Central memory CD8-positive, alpha-beta T cell (primary cell): ENCODE measurements at places on chromosomes 2 and 18.

- no peak for DNase-seq
Measured at GRCh38 chr18:56696966-56697365, 45.8 kb downstream of the WDR7 start.

DNA sequence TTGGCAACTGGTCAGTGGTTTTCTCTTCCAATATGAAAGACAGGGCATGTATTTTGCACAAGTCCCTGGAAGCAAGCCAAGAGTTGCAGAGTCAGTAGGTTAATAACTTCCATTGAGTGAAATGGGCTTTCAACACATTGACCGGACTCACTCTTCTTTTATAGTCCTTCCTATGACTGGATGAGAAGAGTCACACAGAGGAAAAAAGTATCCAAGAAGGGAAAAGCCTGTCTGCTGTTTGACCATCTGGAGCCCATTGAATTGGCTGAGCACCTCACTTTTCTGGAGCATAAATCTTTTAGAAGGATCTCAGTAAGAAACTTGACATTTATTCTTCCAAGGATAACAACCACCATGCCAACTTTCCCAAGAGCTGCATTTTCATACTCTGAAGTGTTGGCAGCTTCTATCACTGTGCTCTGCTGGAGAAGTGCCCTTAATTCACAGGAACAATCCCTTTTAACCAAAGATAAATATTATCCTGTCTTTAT is 45.4 kb downstream of the RASGRP3 start:
- no peak for DNase-seq

DNA sequence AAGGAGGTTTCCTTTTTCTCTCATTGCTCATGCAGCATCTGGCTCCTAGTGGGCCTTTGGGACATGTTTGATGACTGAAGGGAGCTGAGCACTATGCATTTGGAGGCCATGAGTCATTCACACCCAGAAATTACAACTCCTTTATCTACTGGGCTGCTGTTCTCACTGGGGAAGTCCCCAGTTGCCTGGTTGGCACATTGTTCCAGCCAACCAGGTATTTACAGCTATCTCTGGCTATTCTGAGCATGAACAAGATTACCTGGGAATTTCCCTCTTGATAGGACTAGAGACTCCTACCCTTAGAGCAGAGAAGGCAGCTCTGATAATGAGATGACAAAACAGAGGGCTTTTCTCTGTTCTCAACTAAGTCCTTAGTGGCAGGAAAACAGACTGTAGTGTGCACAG is 206.5 kb downstream of the SETBP1 start:
- no peak for DNase-seq

GRCh38 chr2:202104286-202104870 is 31.3 kb downstream of the KIAA2012 start:
- no peak for DNase-seq

DNA sequence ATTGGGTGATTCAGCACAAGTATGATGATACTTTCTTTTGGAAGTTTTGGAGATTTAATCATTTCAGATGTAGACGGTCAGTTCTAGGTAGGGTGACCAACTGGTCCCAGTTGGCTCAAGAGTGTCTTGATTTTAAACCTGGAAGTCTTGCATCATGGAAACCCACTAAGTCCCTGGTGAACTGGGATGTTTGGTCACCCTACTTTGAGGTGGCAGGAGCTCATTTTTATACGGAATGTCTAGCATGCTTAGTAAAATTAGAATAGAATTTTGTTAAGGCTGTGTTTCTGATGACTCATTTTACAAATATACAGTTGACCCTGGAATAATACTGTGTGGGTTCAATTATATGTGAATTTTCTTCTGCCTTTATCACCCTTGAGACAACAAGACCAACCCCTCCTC is 61.5 kb upstream of the DOCK10 start:
- DNase-seq: no peak

GRCh38 chr2:118380915-118381653 is 292.8 kb downstream of the INSIG2 start:
- DNase-seq: no peak

DNA sequence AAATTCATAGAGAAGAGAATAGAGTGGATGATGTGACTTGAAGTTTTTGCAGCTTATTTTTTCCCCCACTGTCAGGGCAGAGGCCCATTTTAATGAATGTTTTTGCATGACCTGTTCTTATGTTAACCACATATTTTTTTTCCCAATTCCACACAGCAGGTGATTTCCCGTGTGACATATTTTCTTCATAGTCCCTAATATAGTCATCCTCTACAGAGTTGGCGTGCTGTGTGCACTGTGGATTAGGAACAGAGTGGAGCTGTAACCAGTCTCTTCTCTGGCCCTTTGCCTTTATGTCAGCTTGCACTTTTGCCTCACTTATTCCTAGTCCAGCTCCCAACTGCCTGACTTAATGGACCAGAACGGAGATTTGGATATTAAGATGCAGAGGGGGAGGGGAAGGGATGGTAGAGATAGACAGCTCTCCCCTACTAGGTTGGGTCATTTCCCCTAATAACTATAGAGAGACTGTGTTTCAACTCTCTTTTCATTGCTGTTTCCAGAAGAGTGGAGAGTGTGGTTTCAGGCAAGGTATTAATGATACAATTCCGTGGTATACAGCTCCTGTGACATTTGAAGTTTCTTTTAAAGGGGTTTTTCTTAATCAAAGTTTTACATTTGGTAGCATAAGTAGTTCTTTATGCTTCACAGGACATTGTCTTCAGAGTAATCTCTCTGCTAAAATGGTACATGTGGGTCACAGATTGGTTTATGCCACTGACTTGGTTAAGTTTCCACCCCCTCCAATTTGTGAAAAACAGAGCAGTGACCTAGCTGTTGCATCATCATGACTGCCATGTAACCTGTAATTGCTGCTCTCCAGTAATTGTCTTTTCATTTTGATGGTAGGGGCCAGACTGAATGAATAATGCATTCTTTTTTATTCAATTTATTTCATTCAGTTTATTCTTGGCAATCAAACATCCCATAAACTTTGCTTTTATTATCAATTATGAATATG is 161.3 kb downstream of the HAUS1 start:
- DNase-seq: no peak
